Sciatic nerve (tissue), 2 donors: ENCODE measurements at places on chromosomes 6 and 20. TPM values are rescaled to one million over a fixed set of nuclear protein-coding genes. Genes with fewer than 3 reads are reported as not detected.

Gene SLC24A3
- 2.0 TPM for total RNA-seq

Gene SLC22A7
- total RNA-seq: not detected

GRCh38 chr6:145381941-145382340 lies 353.4 kb downstream of the EPM2A start:
- no peak for DNase-seq

DNA sequence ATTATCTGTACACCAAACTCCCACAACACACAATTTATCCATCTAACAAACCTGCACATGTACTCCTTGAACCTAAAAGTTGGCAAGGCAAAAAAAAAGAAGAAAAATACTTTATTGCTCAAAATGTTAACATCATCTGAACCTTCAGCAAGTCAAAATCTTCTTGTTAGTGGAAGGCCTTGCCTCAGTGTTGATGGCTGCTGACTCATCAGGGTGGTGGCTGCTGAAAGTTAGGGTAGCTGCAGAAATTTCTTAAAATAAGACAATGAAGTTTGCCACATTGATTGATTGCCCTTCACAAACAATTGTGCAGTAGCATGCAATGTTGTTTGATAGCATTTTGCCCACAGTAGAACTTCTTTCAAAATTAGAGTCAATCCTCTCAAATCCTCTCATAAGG lies 2.7 kb upstream of the WFDC11 start:
- DNase-seq: no peak

GRCh38 chr6:50249493-50249892 lies 199.8 kb upstream of the DEFB112 start:
- no peak for DNase-seq

- DNase-seq: no peak
These were observed 267.6 kb upstream of the ID4 start for GRCh38 chr6:19569563-19569962.

DNA sequence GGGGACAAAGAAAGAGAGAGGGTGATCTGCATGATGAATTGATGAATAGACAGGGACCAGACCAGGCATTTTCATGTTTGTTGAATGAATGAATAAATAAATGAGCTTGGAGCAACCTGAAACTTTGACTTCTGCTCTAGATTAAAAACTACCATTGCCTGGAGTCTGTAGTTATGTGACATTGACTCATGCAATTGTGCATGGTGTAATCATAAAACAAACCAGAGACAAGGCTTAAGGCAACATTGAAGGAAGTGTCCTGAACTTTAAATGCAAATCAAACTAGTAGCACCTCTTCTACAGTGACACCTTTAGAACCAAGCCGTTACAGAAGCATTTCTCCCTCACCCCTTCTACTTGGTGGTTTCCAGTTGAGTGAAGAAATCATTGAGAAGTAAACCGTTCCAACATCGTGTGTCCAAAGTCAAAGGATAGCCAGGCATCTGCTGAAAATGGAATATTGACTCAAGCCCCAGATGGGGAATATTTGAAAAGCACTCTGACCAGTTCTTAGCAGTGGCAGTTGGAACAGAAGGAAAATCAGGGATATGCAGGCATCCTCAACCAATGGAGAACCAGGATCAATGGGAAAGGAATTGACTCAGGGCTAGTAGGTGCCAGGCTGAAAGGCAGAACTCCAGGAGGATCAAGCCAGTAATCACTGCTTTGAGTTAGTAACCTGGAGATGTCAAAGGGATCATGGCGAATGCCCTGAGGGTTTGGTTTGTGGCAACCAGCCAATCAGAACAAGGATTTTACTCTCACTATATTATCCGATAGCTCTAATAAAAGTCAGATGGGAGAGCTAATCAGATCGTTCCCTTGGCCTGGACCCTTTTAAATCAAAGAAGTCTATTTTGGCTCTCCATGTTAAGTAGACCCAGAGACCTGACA lies 171.2 kb upstream of the TSHZ2 start:
- no peak for DNase-seq

- no peak for DNase-seq
These were observed 349.8 kb upstream of the ARID1B start for GRCh38 chr6:156427345-156427744.

DNA sequence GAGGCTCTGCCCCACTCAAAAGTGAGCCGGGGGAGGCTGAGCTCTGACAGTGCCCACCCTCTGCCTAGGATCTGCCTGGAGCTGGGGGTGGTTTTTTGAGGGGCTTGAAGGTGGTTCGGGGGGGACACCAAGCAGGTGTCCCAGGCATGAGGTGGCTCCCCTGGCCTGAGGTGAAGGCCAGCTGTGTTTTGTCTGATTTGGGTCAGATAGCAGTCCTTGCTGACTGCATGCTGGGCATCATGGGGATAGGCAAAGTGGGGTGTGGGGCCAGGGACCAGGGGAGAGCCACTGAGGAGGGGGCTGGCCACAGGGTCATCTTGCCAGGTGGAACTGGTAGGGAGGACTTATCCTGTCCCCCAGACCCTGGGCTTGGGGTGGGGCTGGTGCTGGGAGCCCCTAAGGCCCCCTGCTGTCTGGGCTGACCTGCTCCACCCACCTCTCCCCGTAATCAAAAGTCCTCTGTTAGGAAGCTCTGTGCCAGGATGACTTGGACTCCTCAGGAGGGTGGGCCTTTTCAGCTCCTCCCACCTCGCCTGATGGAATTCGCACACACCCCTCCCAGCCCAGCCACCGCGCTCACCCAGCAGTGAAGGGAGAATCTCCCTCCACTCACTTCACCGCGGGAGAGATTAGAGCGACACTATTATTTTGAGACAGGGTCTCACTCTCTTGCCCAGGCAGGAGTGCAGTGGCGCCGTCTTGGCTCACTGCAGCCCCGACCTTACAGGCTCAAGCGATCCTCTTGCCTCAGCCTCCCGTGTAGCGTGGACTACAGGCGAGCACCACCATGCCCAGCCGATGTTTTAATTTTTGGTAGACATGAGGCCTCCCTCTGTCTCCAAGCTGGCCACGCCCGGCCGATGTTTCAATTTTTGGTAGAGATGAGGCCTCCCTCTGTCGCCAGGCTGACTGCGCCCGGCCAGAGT lies 1.5 kb upstream of the COL9A3 start:
- DNase-seq: no peak

Gene COL20A1
- 0.22 TPM for total RNA-seq

- DNase-seq: no peak
These were observed 70.5 kb upstream of the RBM24 start for GRCh38 chr6:17210683-17211082.

Gene MATN4
- total RNA-seq: 0.22 TPM

Gene TXLNB
- total RNA-seq: 1.7 TPM

- no peak for DNase-seq
These were observed 218.1 kb upstream of the SOX4 start for GRCh38 chr6:21375151-21376116.

- DNase-seq: no peak
These were observed 51.7 kb downstream of the NCOA6 start for GRCh38 chr20:34773726-34774125.

Gene PSORS1C2
- not detected for total RNA-seq

DNA sequence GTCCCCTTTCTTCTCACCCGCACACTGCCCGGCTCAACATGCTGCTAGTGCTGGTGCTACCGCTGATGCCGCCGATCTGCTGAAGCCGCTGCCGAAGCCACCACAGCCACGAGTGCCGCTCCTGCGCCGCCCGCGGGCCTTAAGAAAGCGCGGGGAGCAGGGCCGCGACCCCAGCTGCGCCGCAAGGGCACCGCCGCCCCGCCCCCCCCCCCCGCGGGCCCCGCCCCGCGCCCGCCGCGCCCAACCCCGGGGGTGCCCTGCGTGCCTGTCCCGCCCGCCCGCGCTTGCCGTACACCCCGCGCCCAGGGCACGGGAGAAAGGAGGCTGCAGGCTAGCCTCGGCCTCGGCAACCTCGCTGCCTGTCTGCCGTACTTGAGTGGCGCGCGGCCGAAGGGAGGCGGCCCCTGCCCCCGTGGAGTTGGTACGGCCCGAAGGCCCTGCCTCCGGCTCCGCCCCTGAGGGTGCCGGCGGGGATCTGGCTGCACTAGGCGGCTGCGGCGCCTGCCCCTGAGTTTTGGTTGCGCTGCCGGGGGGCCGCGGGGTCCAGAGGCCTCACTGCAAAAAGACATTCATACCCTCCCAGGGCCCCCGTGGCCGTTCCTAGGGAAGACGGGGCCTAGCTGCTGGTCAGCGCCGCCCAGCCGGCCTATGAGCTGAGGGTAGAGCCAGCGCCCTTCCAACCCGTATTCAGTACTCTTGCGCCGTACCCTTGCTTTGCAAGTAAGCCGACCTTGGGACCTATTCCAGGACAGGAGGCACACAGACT lies at the start of gene SOD2:
Gene SOD2, minus strand, starts transcription at position 114 of the 766 bp plus-strand sequence. Its CDS starts 74 bp downstream, at position 40.
- DNase-seq: peak; percentile 91

DNA sequence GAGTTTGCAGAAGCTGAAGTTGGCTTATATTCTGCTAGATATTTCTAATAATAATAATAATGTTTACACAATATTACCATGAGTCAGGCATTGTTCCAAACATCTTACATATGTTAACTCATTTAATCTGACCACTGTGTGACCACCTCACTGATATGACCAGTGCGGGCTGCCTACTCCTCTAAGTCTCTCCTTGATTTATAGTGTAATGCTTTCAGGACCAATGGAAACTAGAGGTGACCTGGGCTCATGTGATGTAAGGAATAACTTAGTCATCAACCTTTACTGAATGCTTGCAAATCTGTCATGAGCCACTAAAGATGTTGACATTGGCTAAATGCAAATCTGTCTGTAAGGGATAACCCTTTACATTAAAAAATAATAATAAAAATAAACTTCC lies 51.1 kb upstream of the GPR6 start:
- no peak for DNase-seq

Gene AKAP12
- 142 TPM for total RNA-seq

Gene IP6K3
- total RNA-seq: 0.31 TPM

GRCh38 chr6:42915732-42916131 lies at the start of gene PTCRA:
Gene PTCRA, plus strand, starts transcription at chr6:42916053. Its CDS starts 17 bp downstream, at chr6:42916070.
- no peak for DNase-seq

- no peak for DNase-seq
These were observed 11.9 kb downstream of the FAM184A start for GRCh38 chr6:119066517-119066916.

DNA sequence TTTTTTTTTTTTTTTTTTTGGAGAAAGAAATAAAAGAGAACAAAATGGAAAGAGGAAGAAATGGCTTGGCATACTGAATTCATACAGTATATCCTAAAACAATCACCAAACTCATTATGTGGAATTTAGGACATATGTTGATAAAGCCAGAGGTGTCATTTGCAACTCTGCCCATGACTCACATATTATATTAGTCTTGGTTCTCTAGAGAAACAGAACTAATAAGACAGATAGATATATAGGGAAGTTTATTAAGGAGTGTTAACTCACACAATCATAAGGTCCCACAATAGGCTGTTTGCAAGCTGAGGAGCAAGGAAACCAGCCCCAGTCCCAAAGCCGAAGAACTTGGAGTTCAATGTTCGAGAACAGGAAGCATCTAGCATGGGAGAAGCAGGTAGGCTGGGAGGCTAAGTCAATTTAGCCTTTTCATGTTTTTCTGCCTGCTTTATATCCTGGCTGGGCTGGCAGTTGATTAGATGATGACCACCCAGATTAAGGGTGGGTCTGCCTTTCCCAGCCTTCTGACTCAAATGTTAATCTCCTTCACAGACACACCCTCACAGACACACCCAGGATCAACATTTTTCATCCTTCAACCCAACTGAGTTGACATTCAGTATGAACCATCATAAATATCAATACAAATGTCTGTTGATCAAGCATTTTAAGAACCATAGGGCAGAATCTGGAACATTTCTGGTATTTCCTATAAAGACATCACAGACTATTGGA lies 102.3 kb downstream of the UBE3D start:
- no peak for DNase-seq

DNA sequence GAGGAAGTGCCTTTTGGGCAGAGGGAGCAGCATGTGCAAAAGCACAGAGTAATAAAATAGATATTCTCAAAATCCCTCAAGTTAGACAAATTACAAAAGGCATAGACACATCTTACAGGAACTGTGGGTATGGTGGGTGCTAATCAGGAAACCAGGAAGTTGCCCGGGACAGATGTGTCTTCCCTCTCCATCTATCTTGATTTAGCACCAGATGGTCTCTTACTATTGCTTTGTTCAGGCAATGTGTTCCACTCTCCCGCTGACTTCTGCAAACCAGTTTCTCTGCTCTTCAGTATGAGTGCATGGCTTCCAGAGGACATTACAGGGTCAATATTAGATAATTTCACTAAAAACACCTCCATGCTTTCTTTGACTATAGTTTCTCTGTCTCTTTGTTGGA lies 13.2 kb downstream of the CITED2 start:
- DNase-seq: no peak

Gene MUC21
- 0.18 TPM for total RNA-seq

GRCh38 chr6:80793411-80793810 lies 686.9 kb downstream of the BCKDHB start:
- DNase-seq: no peak

- no peak for DNase-seq
These were observed 108.8 kb downstream of the SMLR1 start for GRCh38 chr6:130935978-130936377.

GRCh38 chr20:13028001-13028400 lies 19.2 kb downstream of the SPTLC3 start:
- no peak for DNase-seq

DNA sequence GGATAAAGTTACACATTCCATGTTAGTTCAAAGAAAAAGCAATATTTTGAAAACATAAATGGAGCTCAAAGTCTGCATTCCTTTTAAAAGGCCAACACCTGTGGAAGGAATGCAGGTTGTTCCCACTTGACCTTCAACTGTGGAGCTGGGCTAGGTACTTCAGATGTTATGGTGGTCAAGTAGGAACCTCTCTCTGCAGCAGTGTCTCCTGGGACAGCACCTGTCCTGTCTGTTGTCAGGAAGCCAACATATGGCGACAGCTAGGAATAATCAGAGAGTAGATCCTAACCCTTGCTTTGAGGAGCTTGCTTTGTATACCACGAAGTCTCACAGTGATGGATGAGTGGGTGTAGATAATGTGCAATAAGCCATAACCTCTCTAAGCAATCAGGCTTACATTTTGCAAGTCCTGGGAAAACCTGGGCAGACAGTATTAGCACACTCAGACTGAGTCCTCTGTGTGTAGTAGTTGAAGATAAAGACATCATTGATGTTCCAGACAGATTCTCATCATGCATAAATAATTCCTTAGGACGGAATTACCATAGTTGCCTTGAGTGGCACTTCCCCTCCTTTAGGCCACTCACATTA lies 347.5 kb downstream of the PRL start:
- DNase-seq: no peak

Gene C6orf47
- total RNA-seq: 14.5 TPM
